ENCODE measurements at places on chromosomes 16 and 17. TPM values are rescaled to one million over a fixed set of nuclear protein-coding genes. Genes with fewer than 3 reads are reported as not detected.
A peak's percentile ranks its signal among the peaks of the same experiment; 100 is the strongest.

GRCh38 chr17:75754378-75755204 lies 10.4 kb downstream of the GALK1 start:
- DNase-seq: no peak

The CA5A gene
- not detected for total RNA-seq

The CTRB1 gene
- 2.7 TPM for total RNA-seq

GRCh38 chr16:85969591-85969990 lies 70.6 kb downstream of the IRF8 start:
- no peak for DNase-seq

The SLFN14 gene
- total RNA-seq: not detected

DNA sequence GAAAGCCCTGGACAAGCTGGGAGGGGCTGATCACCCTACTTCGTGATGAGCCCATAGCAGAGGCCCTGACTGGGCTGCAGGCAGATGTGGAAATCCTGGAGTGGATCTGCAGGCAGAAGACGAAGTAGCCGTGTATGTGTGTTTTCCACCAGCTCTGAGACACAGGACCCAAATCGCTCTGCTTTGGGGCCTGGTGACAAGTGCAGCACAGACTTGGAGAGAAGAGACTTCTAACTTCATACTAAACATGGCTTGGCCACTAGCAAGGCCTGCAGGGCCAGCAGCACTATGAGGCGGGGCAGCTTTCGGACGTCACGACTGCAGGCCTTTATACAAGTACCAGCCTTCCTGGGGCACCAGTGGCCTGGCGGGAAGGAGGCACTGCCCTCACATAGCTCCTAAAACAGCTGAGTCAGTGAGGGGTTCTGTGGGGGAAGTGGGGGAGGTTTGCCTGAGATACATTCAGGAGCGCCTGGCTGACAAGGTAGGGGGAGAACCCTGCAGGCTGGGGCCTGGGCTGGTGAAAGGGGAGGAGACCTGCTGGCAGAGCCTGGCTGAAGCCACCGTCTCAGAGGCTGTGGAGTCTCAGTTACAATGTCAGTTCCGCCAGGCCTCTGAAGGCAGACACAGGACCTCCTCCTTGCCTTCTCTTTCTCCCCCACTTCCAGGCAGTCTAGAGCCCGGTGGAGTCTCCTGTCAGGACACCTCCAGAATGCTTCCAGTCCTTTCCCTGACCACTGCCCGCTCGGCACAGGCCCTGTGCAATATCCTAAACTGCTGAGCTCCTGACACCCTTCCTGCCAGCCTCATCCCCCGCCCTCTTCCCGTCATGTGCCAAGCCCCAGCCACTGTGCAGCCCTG lies 73.4 kb downstream of the WSB1 start:
- no peak for DNase-seq

The SNF8 gene
- total RNA-seq: 371 TPM

The TNFRSF13B gene
- not detected for total RNA-seq

GRCh38 chr16:30142672-30143346 lies 19.8 kb upstream of the MAPK3 start:
- DNase-seq: peak; percentile 15

The PNMT gene
- total RNA-seq: 2.4 TPM

DNA sequence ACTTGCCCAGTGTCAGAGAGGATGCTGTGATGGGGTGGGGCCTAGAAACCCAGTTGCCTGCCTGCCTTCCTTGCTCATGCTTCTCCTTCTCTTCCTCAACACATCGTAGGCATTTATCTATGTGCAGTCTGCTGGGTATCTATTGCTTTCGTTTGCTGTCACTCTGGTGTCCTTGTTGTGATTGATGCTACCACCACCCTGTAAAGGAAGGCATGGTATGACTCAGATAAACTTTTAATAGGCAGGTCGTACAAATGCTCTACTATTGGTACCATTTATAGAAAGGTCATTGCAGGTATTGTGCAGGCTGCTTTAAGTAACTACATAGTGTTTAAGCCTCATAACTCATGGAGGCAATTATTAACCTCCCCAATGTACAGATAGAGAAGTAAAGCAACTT lies 368.9 kb downstream of the UTP18 start:
- no peak for DNase-seq

GRCh38 chr16:17926866-17927399 lies 409.6 kb downstream of the NPIPA8 start:
- no peak for DNase-seq

Data from Panc1 (cell line).